ENCODE measurements at places on chromosomes 6 and 20. TPM values are rescaled to one million over a fixed set of nuclear protein-coding genes. Genes with fewer than 3 reads are reported as not detected.

DNA sequence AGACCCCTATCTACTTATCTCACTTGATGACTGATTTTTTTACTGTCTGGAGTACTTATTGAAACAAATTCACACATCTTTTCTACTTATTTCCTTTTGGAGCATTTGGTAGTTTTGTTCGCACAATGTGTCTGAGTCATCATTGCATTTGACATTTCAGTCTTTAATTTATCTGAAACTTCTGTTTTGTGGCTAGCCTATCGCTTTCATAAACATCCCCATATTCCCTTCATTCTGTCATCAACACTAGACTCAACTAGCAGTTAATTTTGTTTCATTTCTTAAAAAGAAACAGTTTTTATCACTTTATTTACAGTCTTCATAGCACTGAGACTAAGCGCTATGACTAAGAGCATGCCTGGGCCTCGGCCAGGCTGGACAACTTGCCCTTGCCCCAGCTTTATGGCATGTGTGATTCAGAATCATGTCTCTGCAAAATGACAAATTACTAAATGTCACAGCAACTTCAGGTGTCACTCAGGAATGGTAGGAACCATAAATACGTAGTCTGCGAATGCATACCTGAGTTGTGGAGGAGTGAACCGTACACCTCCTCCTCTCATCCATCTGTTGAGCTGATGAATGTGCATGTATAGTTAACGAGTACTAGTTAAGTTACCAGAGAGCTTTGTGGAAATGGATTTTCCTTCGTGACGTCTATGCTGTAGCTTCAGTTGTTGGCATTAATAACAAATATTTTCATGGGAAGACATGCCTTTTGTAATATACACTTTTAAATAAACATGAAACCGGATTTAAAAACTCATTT lies 16.2 kb downstream of the L3MBTL3 start:
- no peak for DNase-seq

- DNase-seq, result no peak
Measured at GRCh38 chr20:63911176-63911575, 16.2 kb downstream of the DNAJC5 start.

The DEF6 gene
- 1.5 TPM for total RNA-seq

The SYNDIG1 gene
- total RNA-seq, result not detected

The FOXP4 gene
- total RNA-seq, result 24.6 TPM

The PTPRK gene
- 38.2 TPM for total RNA-seq

Data from left lobe of liver (tissue), 2 donors.